ENCODE measurements at places on chromosomes 7 and 10.

DNA sequence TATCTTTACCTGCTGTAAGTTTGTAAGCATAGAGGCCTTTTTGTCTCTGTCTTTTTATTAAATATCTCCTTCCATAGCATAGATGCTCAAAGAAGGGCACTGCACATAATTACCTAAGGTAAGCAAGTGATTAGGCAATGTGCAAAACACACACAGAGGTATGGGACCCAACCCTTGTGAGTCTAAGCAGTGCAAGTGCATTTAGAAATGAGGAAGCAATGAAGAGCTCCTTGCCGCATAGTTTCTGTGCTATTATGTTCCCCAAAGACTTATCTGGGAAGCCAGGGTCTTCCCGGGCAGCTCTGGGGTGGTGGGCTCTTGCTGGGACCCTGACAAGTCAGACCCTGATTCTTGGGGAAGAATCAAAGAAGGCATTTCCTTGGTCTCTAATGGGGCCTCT, 13.5 kb upstream of the MGAM2 start:
- no peak for DNase-seq

DNA sequence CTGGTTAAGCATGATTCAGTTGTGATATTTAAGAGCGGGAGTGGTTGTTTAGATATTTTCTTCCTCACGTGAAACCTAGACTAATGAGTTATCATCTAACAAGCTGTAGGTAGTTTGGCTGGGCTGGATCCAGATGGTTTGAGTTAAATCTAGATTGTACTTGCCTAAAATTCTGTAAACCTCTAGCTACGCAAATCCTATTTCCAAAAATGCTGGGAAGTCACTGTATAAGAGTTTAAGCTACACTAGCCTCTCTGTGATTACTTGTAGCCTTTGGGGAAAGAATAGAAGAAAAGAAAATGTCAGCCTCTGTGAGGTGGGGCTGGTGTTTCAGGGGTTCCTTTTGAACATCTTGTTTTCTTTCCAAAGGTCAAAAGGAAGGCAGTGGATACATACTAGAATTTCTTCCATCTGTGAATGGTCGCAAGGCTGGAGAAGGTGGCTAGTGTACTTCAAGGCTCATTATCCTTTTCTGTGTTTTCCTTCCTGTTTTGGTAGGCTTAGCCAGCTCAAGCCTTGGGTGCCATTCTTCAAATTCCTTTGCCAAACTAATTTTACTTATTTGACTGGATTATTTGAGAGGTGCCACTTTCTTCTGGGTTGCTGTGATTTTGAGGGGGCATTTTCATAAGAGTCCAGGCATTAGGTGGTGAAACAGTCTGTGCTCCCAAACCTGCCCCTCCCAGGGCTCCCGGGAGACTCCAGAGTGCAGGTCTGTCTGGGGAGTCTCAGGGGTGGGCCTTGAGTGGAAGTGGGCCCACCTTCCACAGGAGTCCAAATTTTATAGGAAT, 5.2 kb upstream of the EN2 start:
- DNase-seq = no peak

- no peak for DNase-seq
Observed at GRCh38 chr10:14782691-14783363, 8.1 kb upstream of the FAM107B start.

DNA sequence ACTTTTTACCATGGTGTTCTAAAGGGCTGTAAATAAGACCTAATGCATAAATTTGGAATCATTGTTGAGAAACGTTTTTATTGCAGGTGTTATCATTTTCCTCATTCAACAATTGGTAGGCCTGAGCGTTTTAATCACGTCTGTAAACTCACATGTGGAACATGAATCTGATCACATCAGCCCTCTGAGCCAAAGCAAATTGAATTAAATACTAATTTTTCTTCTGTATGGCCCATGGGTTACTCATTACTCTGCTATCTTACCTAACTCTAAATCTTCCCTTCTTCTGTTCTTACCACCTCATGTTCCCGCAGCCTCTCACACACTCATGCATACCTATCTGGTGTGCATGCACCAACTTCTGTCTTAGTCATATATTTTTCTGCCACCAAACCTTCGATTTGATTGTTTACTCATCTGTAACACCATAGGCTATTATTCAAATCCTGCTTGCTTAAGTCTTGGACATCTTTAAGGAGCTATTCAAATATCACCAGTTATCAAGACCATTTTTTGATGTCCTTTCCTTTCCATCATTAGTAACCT, 82.3 kb downstream of the NXPH1 start:
- no peak for DNase-seq

DNA sequence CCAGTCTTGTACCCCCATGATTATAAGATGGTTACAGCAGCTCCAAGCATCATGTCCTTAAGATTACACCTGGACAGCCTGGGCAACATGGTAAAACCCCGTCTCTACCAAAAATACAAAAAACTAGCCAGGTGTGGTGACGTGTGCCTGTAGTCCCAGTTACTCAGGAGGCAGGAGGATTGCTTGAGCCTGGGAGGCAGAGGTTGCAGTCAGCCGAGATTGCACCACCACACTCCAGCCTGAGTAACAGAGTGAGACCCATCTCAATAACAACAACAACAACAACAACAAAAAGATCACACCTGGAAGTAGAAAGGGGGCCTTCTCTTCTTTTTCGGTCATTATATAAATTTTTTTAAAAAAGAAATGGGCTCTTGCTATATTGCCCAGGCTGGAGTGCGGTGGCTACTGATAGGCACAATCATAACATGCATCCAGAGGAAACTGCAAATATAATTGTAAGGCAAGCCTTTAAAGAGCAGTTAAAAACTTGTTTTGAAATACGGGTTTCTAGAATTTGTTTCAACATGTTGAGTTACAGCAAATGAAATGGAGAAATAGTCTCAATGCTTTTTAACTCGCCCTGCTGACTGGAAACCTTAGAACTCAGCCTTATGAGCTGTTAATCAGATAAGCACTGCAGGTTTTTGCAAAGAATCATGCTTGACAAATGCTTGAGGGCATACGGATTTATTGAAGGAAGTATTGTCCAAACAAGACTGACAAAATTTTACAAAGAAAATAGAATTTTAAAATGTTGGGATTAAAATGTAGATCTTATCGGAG, 4.7 kb upstream of the ENTPD7 start:
- DNase-seq = no peak

DNA sequence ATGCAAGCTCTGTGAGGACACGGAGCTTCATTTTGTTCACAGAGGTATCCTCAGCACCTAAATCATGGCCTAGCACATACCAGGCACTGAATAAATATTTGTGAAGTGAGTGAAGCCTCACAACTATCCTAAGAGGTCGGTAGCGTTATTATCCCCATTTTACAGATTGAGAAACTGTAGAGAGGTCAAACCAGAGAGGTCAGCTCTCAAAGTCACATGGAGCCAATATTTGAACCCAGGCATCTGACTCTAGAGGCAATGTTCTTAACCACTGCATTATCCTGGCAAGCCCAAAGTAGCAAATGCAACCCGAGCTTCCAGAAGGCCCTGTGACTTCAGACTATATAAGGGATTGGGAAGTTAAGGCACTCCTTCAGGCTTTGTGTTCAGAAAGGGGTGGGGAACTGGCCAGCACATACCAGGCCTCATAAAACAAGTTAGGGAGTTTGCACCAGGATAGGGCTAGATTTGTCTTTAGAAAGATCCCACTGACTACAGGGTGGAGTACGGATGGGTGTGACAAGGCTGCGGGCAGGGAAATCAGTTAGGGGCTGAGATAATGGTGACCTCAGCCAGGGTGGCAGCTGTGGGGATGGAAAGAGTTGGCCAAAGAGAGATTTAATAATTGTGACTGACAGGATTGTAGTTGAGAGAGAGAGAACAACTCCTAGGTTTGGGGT, 101.4 kb downstream of the TBXAS1 start:
- no peak for DNase-seq

DNA sequence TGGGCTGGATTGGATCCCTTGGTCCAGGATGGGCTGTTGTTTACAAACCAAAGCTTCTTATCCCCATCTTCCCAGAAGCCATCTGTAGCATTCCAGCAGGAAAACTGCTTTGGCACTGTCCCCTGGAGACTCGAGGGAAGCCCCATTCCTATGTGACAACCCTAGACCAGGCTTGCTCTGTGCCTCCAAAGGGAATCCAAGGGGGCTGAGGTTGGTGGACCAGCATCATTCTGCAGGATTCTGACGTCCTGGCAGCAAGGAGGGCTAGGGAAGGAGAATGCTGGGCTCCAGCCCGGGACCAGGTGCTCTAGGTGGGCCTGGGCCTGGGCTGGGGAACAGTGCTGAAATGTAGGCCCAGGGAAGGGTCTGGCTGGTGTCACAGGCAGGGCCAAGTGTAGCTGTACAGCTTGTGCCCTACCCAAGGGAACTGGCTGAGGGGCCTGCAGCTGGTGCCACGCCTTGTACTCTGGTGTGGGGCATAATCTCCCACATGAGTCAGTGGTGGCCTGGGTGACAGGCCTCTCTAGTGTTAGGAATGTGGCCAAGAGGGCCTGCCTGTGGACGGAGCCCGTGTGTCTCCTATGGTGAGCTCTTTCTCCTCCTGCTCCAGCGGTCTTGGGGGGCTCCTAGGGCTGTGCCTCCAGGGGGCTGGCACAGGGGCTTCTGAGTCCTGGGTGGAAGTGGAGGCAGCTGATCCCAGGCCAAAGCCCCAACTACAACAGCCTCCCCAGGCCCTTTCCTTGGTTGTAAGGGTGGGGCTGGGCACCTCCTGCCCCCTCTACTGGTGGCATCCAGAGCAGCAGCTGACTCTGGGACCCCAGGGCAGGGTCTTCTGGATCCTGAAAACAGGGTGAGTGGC, 25.2 kb downstream of the TRIM8 start:
- peak; percentile 55 for DNase-seq

DNA sequence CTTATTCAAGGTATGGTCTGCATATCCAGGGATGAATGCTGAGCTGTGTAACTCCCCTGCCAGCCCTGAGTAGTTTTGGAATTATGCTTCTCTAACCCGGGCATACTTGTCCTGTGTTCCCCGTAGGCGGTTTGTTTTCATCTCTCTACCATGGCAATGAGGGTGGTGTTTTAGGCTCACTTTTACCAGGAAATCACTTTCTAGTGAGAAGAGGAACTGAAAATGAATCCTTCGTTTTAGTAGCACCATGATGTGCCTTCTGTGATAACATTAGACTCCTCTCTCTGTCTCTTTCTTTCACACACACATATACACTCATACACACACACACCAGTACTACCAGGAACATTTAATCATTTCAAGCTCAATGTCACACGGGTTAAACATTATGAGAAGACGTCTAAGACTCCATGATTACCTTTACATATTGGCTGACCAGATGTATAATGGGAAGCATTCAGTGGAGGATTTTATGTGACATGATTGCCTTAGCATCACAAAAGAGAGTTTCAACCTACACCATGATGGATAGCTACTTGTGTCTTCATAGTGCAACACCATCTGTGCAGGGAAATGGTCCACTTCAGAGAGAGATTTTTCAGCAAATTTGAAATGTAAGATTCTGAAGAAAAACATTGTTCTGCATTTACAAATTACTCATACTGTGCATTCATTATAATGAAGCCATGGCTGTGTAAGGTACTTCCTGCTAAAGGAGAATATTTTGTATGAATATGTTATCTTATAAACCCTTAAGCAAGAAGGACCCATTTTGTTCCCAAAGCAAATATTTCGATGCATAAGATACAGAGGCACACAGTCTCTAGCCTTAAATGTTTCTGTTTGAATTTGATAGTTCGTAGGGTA, 31.0 kb upstream of the PFKP start:
- peak; percentile 62 for DNase-seq

DNA sequence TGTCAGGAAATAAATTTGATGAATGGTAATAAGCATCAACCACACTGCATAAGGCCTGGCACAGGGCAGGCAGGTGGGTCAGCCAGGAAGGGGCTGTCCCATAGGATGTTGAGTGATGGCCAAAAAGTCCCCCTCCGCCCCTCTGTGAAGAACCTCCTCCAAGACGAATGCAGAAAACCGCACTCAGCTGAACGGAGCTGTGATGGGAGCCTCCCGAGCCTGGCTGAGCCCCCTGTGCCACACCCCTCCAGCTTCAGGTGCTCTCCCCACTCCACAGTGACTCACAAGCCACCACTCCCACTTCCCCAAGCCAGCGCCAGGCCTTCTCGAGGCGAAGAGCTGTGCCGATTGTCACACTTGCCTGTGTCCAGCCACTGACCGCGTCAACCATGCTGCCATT, 184.2 kb downstream of the MAD1L1 start:
- DNase-seq = no peak

- no peak for DNase-seq
Observed at GRCh38 chr10:15158448-15158847, 10.0 kb downstream of the NMT2 start.

DNA sequence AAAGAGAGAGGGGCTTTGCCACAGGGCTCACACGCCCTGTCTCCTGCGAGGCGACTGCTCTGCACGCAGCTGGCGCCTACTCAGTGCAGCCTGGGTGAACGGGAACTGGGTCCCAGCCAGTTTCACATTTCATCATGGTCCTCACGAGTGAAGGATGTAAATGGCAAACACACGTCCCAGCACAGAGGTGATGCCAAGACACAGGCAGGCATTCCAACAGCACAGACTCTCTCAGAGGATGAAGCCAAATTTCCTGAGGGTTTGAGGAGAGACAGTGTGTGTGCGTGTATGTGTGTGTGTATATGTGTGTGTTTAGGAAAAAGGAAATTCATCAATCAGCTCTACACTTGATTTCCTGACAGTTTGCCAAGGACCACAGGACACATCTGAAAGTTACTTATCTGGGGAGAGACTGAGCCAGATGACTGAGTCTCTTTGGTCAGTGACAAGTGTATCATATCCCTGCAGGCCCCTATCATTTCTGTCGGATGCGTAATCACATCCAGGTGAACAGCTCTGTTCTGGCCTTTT, 53.9 kb downstream of the CHST15 start:
- no peak for DNase-seq

DNA sequence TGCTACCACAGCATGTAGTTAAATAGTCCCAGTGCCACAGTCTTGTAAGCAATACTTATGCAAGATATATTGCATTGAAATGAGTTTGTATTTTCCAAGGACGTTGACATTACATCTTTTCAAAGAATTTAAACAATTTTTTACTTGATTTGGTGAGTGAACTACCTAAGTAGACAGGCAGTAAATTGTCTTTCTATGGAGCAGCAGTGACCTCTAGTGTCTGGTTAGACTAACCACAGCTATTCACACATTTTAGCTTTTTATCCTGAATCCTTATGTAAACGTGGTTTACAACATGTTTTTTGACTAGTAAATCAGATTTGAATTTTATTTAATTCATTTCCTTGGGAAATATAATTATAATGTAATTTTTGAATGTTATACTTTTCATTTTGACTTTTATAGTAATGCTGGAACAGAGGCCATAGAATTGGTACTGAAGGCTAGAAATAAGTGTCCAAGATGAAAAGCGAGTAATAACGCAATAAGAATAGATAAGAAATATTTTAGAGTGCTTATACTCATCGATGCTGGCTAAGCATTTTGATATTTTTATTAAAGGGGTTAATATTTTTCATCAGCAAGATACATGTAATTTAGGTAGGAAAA, 5.6 kb downstream of the LRRTM3 start:
- peak; percentile 82 for DNase-seq

GRCh38 chr7:104604706-104605105, 276.3 kb downstream of the LHFPL3 start:
- no peak for DNase-seq

DNA sequence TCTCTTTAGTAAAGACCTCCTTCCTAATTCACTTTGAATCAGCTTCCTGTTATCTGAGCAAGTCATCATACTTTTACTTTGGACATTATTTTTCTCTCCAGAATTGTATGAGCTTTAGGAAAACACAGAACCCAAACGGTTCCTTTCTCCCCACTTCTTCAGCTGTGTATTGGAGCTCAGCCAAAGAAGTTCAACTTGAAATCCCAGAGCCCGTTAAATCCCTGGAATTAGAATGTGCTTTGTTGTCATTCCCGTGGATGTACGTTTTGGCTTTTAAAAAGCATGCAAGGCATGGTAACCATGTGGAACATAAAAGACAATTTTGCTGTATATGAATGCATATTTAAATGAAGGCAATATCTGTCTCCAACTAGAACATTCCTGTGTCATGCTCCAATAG, 46.6 kb downstream of the AGMO start:
- no peak for DNase-seq

Measured in Karpas-422 (cell line).